Fibroblast of skin of scalp (primary cell): ENCODE measurements at places on chromosomes 2 and 18.

GRCh38 chr2:45750001-45750400 is 98.5 kb downstream of the PRKCE start:
- DNase-seq, result no peak

DNA sequence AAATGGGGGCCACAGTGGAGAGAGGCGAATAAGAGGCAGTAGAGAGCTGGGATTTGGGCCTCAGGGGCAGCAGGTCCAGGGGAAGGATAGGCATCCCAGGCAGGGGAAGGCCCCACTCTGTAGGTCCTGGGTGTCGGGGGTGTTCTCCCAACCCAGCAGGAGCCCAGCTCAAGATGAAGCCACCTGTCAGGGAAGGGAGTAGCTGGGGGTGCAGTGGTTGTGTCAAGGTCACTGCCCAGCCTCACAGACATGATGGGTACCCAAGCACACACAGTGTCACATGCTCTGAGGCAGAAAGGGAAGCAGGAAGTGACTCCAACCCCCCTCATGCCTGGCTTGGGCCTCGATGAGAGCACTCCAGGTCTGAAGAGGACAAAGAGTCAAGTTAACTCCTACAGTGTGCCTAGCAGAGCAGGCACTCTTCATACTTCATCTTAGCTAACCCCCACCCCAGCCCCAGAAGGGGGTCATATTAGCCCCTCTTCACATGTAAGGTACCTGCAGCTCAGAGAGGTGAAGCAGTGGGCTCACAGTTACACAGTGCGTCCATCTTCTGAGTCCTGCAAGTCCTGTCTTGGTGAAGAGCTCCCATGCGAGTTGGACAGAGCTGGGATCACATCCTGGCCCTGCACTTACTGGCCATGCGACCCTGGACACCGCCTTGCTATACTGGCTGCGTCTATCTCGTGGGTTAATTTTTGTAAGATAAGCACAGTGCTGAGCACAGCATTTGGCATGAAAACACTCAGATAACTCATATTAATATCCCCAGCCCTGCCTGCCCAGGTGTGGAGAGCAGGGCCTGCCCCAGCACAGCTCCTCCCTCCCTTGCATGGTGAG is 72.6 kb upstream of the DAPL1 start:
- DNase-seq, result no peak

- no peak for DNase-seq
Observed at GRCh38 chr2:153963256-153963655, 91.5 kb downstream of the GALNT13 start.

- DNase-seq, result no peak
Observed at GRCh38 chr2:218888341-218888740, 7.7 kb downstream of the WNT10A start.

GRCh38 chr2:48145845-48146452 is 239.7 kb upstream of the FBXO11 start:
- DNase-seq, result peak; percentile 50

DNA sequence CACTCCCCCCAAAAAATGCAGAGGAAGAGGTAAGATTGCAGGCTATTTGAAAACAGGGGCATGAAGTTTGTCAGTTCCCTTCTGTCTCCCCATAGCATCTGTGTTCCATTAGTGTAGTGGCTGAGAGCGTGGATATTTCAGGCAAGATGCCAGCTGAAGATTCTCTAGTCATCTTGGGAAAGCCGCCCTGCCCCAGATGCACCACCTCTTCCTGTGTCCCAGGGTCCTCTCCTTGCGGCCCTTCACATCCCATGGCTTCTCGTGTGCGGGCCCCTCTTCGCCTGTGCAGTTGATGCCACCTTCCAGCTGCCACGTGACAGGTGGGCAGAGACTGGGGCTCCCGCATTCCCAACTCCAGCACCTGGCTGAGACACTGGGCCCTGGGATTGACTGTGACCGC is 16.1 kb downstream of the TMEM127 start:
- DNase-seq, result peak; percentile 92

DNA sequence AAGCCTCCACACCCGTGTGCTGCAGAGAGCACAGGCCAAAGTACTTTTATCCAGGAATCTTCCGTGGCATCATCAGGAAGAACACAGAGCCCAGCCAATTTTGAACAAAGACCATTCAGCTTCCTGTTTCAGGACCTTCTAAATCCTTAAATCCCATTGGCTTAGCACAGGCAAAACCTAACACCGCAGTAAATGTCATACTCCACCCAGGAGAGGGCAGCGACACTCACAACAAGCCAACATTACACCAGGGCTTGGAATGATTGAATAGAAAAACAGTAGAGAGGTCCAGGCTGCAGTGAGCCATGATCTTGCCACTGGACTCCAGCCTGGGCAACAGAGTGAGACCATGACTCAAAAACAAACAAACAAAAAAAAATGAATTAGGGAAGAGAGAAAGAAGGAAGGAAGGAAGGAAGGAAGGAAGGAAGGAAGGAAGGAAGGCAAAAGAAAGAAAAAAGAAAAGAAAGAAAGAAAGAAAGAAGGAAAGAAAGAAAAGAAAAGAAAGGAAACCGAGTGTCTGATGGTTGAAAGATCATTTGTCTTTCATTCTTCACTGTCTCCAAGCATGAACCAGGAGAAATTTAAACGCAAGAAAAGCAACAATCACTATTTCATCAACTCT is 144.6 kb upstream of the SATB2 start:
- peak; percentile 10 for DNase-seq

- DNase-seq, result no peak
Observed at GRCh38 chr18:36537289-36537688, 239.8 kb downstream of the FHOD3 start.

- DNase-seq, result peak; percentile 32
Observed at GRCh38 chr18:8045884-8046281, 478.8 kb downstream of the PTPRM start.

DNA sequence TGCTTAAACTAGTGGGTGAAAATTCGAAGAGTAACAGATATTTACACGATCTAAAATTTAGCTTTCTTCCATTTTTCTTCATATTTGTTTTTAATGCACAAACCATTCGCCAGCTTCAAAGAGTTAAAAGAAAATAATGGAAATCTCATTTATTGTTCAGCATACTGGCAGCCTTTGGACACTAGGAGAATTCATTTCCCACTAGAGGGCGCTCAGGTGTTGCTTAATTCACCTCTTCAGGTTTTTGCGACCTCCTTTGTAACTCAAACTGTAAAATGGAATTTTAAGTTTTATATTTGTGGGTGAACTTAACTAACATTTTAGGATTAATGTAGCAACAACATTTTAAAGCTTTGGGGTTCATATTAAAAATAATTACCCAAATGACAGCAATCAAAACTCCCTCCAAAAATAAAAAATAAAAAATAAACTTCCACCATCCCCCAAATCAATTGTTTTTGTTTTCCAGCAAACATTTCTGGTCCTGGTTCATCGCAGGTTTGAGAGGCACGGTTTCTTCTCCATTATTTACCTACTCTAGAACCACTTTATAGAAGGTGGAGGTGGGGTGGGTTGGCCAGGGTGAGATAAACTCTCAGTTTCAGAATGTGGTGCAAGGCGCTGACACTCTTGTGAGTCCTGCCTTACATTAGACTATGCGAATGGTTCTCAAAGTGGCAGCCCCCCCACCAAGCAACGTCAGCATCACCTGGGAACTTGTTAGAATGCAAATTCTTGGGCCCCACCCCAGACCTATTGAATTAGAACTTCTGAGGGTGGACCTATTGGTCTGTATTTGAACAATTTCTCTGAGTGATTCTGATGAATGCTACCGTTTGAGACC is 24.7 kb upstream of the PNPT1 start:
- DNase-seq, result peak; percentile 73

- no peak for DNase-seq
Observed at GRCh38 chr2:161708350-161708975, 84.2 kb downstream of the SLC4A10 start.

DNA sequence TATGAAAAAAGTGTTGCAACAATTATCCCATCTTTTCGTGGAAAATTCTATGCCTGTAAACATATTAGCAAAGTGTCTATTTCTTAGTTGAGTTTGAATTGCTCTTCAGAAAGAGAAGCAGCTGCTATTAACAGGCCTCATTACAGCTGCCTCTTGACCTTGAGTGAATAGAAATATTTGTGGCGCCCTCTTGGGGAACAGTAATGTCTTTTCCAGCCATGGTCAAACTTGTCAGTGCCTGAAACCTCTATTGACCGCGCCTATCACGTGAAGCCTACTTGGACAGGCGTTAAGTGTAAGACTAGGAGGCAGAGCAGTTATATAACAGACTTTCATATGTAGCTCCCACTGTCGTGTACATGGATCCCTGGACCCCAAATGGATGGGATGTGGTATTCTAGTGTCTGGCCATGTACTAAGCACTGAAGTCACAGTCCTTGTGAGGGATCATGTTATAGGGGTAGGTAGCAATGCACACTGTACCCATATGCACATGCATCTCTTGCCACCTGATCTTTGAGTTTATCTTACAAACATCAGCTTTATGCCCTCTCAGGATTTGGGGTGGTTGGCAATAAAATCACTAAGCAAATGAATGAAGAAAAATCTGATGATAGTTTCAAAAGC is 245.0 kb downstream of the PTGR3 start:
- DNase-seq, result peak; percentile 54

DNA sequence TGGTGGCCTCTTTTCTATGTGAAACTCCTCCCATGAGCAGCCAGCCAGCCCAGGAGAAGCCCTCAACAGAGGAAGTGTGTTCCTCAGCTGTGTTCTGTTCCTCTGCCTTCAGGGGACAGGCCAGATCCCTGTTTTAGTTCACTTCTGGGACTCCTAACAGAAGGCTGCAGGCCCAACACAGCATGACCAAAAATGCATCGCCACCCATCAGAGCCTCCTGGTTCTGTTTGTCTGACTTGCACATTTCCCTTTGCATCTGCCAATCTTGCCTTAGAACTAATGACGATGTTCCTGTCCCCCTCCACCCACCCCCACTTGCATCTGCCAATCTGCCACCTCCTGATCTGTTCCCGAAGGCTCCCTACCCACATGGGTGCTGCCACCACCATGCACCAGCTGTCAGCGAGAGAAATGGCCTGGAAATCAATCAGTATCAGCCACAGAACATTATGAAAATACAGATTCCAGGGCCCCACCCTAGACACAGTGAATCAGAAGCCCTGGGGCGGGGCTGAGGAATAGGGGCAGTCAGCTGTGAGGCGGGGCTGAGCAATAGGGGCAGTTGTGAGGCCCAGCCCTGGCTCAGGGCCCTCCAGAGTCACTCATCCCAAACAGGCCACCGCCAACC is 51.0 kb downstream of the FAM168B start:
- no peak for DNase-seq

DNA sequence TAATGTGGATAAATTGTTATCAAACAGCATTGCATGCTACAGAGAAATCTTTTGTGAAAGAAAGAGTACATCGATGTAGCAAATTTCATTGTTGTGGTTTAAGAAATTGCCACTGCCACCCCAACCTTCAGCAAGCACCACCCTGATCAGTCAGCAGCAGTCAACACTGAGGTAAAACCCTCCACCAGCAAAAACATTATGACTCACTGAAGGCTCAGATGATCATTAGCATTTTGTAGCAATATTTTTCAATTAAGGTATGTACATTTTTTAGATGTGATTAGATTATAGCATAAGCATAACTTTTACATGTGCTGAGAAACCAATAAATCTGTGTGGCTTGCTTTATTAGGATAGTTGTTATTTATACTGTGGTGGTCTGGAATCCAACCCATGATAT is 75.5 kb downstream of the ZNF385B start:
- no peak for DNase-seq

DNA sequence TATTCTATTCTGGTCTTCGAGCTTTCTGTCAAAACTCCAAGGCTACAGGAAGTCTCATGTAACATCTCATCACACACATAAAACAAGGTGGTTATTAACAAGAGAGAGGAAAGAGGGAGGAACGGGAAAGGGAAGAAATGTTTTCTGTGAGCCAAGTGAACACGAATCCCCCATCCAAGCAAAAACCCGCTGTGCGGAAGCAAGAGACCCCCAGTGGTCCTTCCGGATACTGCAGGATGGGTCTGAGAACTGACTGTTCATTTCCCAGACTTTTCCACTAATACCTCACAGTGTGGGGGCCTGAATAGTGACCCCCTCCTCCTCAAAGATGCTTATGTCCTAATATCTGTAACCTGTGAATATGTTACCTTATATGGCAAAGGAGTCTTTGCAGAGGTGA is 19.0 kb upstream of the DIPK1C start:
- peak; percentile 27 for DNase-seq

- DNase-seq, result no peak
Observed at GRCh38 chr2:6218926-6219325, 526.7 kb downstream of the SOX11 start.

DNA sequence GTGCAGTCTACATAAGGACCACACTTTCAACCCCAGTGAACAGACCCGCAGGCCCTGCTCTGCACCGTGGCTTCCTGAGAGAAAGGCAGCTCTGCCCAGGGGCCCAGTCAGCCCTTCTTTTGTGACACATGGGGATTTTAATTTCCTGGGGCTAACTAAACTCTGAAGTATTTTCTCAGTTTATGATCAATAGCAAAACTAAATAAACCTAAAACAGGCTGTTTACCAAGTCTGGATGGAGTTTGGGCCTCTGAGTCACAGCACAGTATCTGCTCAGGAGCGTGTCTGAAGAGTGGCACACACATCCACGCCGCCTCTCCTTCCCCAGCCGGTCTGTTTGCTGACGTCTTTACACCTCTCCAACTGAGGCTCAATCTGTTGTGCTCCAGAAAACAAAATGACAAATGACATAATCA is 72.3 kb downstream of the LDLRAD4 start:
- no peak for DNase-seq

DNA sequence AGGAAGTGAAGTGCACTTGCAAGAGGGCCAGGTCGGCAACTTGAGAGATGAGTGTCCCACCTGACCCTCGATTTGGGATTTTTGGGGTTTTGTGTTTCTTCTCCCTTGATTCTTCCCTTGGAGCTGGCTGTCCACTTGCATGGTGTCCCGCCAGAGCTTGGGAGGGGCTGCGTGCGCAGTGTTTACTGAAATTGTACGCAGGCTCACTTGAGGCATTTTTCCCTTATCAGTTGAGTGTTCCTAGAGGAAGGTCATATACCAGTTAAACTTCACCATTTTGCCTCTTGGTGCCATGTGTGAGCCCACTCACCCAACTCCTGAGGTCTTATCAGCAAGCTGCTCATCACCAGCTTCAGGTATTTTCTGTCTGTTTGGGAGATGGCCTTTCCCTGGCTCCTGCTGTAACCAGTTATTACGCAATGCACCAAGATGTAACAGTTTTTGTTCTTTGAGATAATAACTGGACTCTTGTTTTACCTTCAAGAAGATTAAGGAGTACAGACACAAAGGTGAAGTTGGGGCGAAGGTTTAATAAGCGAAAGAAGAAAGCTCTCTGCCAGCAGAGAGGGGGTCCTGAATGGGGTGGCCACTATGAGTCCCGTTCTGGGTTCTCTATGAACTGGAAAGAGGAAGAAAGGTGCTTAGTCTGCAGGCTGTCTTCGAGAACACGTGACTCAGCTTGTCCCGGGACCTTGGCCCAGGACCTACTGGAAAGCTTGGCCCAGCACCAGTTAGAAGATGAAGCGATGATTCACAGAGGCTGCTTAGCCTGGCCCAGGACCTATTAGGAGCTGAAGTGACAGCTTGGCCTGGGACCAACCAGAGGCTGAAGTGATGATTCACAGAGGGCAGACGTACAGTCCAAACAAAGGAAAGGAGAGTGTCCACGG is 21.5 kb upstream of the TXNL4A start:
- peak; percentile 94 for DNase-seq

DNA sequence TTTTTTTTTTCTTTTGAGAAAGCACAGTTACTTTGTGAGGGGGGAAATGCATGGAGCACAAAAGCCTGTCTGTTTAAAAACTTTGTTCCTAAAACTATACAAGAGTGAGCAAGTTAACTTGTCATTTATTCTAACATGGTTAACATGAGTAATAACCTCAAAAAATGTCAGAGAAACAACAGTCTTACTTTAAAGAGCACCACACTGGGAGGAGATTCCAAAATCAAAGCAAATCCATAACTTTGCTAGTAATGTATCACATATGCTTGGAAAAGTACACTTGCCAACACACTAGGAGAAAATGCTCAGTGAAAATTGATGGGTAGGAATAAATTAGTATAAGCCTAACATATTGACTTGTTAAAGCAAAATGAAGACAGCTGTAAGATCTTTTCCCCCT is 157.1 kb downstream of the PRPF40A start:
- peak; percentile 88 for DNase-seq
